Stimulated activated CD8-positive, alpha-beta memory T cell treated with anti-CD3 and anti-CD28 coated beads, Interleukin-7, amount 100 ng/mL, for 1 hour (primary cell): ENCODE measurements at places on chromosomes 3 and 15.
A peak's percentile ranks its signal among the peaks of the same experiment; 100 is the strongest.

GRCh38 chr3:44845528-44846520, 15.9 kb upstream of the TMEM42 start:
- no peak for DNase-seq

GRCh38 chr15:33956397-33956796, 11.9 kb upstream of the CHRM5 start:
- DNase-seq = no peak

DNA sequence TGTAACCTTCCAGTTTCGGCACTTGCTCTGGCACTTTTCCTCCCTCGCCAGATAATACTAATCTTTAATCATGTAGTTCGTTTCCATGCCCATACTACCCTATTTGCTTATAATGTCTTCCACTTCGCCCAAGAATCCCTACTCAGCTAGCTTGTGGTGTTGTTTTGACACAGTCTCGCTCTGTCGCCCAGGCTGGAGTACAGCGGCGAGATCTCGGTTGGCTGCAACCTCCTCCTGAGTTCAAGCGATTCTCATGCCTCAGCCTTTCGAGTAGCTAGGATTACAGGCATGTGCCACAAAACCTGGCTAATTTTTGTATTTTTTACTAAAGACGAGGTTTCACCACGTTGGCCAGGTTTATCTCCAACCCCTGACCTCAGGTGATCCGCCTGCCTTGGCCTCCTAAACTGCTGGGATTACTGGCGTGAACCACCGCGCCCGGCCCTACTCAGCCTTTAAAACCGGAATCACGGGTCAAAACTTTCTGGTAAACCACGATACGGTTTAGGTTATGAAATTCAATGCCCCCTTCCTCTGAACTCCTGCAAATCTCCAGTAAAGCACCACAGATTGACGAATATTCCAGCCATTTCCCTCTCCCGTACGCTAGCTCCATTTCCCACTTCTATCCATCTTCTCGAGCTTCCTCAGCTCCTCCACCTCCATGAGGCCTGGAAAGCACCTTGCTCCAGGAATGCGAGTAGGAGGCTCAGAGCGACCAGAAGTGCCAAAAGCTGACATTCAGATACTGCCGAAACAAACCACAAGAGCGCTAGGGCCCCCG, 878 bp upstream of the RAD51 start:
- DNase-seq = no peak

- DNase-seq = no peak
These were observed 121.6 kb downstream of the TFDP2 start for GRCh38 chr3:142027735-142028134.

- DNase-seq = no peak
These were observed 47.5 kb downstream of the RYR3 start for GRCh38 chr15:33358306-33358705.

GRCh38 chr15:67892559-67893377, 52.9 kb upstream of the RNU6-1 start:
- no peak for DNase-seq

DNA sequence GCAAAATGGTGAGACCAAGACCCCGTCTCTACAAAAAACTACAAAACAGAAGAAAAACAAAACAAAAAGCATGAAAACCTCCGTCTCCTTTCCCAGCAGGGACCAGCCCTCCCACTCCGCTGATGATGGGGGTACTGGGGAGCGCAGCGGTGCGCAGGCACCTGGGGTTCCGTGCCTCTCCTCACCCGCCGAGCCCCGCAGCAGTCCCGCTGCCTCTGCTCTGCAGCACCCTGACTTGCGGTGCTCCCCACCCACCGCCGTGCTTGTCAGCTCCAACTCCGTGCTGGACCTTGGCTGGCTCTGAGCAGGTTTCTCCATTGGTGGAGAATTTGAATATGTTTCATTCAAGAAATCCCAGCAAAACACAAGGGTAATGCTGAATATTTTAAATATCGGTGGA, 46.7 kb upstream of the ATP10A start:
- DNase-seq = no peak

DNA sequence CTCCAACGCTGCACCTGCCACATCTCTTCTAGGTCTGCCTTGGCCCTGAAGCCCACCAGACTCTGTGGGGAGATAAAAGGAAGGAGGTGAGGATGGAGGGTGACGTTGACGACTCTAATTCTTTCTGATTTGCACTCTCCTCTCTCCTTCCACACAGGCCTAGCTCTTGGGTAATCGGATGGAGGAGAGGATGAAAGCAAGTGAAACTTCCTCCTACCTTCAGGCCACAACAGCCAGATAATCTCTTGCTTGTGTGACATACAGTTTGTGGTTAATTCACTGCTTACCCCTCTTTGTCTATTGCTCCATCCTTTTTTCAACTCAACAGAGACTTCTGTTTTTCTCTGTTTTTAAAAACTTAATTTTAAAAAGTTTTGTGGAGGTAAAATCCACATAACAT, 208.1 kb downstream of the SV2B start:
- no peak for DNase-seq

GRCh38 chr15:45146405-45146804, 16.6 kb downstream of the DUOX1 start:
- DNase-seq = no peak

GRCh38 chr3:152472672-152472954, 203.9 kb downstream of the MBNL1 start:
- DNase-seq = no peak

DNA sequence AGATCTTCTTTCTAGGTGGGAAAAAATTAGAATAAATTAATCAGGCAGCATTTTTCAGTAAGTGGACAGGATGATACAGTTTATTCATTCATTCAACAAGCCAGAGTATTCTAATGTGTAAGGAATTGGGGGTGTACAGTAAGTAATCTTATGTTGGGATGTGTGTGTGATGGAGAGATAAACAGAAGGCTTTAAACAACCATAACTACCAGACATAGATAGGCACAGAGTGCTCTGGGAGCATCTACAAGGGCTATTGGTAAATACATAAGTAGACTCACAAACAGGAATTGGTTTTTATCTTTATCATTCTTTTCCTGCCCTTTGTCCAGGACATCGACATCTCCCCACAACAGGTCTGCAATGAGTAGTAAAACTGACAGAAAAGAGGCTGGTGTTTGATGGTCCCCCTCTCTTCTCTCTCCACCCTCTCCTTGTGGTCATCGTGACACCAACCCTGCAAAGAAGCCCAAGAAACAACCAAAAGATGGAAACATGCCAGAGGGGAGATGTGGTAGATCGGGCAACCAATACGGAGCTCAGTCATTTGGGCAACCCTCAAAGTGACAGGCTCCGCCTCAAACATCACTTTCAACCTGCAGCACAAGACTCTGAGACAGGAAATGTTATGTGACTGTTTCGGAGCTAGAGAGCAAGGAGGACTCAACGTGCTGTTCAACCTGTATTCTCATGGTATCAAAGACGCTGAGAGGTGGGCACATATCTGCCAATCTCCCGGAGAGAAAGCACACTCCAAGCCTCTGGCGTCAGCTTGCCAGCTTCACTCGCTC, 28.7 kb upstream of the B3GNT5 start:
- DNase-seq = peak; percentile 2

DNA sequence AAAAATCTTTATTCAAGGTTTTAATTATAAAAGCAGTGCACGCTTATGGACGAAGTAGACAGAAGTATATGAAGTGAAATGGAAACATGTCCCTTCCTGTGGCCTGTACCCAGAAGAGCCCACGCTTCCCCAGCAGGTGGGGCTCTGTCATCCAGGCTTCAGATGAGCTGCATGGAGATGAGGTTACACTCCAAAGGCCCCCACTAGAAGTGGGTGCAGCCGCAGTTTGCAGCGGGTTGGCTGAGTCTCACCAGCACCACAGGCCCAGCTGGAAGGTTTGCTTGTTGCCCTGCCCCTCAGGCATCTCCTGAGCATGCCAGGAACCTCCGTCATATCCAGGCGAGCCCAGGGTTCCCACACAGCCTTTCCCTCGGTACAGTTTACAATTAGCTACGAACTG, 33.1 kb downstream of the PRR20G start:
- no peak for DNase-seq

- DNase-seq = no peak
These were observed 142.2 kb downstream of the FOXP1 start for GRCh38 chr3:71441217-71441924.

GRCh38 chr3:77500721-77501120, 460.8 kb downstream of the ROBO2 start:
- no peak for DNase-seq

DNA sequence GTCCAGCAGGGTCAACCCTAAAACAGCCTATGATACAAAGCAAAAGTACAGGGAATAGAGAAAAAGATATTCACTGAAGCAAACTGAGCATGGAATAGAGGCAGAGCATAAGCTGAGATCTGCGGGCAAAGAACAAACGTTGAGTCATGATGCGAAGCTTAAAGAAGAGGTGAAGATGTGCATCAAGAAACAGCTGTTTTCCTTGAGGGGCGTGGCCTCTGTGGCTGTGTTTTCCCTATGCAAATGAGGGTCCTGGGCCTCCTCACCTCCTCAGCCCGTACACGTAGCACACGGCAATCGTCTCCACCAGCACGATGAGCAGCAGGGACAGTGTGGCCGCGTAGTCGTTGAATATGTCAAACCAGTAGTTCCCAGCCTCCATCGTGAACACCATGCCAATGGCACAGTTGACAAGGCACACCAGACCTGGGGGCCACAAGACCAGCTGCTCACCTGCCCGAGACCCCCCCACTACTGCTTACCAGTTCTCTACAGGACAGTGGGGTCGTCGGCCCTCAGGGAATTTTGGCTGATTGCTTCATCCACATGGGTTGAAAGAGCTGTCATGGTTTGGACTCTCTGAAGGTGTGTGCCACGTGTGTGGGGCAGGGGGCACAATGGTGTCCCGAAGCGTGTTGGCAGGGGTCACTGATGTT, 33.6 kb downstream of the SLC6A20 start:
- DNase-seq = no peak

GRCh38 chr15:82850731-82851130, 41.3 kb downstream of the WHAMM start:
- no peak for DNase-seq

GRCh38 chr3:124275412-124275811, 283.5 kb upstream of the ROPN1 start:
- no peak for DNase-seq

DNA sequence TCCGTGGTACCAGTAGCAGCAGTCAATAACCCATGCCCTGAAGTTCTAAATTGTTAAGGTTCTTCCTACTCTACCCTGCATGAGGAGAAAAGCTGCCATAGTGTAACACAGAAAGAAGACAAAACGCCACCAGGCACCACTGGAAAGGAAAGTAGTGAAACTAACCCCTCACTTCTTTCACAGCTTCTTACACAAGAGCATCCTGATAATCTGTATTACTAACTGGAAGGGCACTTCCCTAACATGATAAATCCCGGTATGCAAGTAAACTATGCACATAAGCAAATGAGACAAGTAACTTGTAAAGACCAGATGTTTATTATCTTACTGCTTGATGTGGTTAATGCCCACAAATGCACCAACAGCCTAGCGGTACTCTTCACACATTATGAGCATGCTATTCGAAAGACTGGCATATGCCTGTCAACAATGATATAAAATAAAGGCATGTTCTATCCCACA, 141.3 kb downstream of the ADAM10 start:
- no peak for DNase-seq

DNA sequence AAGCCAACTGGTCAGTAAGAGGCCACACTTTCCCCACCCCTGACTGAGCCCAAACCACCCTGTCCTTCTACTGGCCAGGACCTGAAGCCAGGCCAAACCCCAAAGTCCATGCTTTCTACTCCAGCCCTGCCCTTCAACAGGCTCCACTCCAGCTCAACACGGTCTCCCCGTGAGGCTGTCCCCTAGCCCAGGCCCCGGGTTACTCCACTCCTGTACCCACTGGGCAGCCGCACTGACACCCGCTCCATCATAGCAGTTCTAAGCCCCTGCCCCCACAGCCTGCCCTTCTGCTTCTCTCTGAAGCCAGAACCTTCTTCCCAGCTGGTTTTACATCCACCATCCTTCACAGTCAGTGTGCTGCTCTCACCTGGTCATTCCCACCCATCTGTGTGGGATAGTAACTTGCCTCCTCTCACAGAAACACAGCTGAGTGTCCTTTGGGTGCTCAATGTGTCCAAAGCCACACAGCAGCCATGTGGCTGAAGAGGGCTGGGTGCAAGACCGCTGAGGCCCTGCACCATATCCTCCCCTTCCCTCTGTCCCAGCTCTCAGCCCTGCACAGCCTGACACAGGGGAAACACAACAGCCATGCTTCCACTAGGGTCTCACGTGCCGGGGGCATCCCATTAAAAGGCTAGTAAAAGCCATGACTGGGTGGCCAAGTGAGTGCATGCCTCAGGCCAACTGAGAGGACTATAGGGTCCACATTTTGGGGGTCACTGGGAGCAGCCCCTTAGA, 38.1 kb downstream of the TLE3 start:
- DNase-seq = no peak

DNA sequence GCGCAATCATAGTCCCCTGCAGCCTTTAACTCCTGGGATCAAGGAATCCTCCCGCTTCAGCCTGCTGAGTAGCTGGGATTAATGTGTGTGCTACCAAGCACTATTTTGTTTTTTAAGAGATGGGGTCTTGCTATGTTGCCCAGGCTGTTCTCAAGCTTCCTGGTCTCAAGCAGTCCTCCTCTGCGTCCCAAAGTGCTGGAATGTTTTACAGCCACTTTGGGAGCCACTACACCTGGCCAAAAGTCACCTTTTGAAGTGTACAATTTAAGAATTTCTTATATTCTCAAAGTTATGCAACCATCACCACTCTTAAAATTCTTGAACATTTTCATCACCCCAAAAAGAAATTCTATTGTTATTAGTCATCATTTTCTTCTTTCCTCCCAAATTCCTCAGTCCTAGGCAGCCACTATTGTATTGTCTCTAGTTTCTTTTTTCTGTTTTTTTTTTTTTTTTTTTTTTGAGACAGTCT, 17.8 kb downstream of the CDV3 start:
- no peak for DNase-seq

DNA sequence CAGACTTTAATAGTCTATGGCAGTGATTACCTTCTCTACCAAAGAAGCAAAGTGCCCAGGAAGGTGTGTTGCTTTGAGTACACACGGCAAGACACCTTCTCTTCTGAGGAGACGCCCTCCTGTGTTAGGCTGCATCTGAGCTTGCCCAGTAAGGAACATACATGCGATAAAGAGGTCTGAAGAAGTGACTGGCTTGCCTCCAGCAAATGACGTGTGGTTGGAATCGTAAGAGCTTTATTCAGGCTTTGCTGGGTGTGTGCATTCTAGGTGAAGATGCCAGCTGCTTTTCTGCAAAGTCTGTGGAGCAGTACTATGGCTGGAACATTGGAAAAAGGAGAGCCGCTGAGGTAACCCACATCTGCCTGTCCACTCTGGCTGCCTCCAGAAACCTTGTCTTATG, 22.4 kb downstream of the MAP6D1 start:
- no peak for DNase-seq
